ENCODE measurements at places on chromosomes 12 and 14.
A peak's percentile ranks its signal among the peaks of the same experiment; 100 is the strongest.

- DNase-seq: no peak
Measured at GRCh38 chr14:55241673-55242072, 29.5 kb upstream of the FBXO34 start.

- peak; percentile 26 for DNase-seq
Measured at GRCh38 chr12:4135919-4136605, 137.5 kb upstream of the CCND2 start.

GRCh38 chr14:94924189-94924588, 154.3 kb upstream of the GSC start:
- DNase-seq: peak; percentile 25

GRCh38 chr12:56581418-56582145, 48.5 kb downstream of the BAZ2A start:
- peak; percentile 29 for DNase-seq

GRCh38 chr12:77938301-77938700, 107.6 kb downstream of the NAV3 start:
- DNase-seq: no peak

- peak; percentile 17 for DNase-seq
Measured at GRCh38 chr12:1947081-1947480, 28.6 kb upstream of the CACNA2D4 start.

DNA sequence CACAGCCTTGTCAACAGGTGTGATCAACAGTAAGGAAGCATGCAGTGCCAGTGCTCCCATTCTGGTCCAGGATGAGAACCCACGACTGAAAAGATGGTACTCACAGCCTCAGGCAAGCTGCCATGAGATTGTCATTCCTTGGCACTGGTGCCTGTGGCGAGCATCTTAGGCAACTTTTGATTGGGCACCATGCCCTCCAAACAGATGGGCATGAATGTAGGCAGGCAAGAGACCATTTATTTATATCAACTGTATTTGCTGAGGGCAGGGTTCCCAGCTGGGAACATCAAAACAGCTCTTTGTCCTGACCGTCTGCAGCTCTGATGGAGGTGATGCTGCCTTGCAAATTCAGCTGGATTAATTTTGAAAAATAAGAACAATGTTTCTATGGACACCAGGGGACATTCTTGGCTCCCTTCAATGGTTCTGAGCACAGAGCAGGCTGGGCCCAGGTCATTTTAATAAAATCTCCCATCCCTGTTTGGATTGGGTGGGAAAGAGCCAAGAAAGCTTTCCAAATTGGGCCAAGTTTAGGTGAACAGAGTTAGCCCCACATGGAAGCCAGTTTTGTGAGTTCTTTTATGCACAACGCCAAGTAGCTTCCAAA, 522.5 kb downstream of the RMST start:
- no peak for DNase-seq

- no peak for DNase-seq
Measured at GRCh38 chr14:49212721-49213120, 373.5 kb downstream of the RPS29 start.
